HT-29 (cell line): ENCODE measurements at places on chromosomes 11 and 22.
A peak's percentile ranks its signal among the peaks of the same experiment; 100 is the strongest.

GRCh38 chr11:69892986-69893555 is 73.9 kb upstream of the FGF3 start:
- peak; percentile 94 for DNase-seq

DNA sequence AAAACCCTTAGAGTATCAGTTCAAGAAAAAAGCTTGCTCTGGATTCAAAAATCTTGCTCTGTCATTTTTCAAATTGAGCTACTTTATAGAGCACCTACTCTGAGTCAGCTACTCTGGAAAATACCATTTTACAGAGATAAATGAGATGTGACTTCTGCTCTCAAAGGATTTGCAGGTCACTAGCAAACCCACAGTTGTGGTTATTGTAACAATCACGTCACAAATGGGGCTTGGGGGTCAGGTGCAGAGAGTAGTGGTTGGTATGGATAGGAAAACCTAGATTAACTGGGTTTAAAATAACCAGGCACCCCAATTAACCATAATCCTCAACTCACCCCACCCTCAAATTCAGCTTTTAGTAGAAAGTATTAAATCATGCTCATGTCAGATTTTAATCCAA is 52.3 kb downstream of the MSANTD4 start:
- DNase-seq, result no peak

DNA sequence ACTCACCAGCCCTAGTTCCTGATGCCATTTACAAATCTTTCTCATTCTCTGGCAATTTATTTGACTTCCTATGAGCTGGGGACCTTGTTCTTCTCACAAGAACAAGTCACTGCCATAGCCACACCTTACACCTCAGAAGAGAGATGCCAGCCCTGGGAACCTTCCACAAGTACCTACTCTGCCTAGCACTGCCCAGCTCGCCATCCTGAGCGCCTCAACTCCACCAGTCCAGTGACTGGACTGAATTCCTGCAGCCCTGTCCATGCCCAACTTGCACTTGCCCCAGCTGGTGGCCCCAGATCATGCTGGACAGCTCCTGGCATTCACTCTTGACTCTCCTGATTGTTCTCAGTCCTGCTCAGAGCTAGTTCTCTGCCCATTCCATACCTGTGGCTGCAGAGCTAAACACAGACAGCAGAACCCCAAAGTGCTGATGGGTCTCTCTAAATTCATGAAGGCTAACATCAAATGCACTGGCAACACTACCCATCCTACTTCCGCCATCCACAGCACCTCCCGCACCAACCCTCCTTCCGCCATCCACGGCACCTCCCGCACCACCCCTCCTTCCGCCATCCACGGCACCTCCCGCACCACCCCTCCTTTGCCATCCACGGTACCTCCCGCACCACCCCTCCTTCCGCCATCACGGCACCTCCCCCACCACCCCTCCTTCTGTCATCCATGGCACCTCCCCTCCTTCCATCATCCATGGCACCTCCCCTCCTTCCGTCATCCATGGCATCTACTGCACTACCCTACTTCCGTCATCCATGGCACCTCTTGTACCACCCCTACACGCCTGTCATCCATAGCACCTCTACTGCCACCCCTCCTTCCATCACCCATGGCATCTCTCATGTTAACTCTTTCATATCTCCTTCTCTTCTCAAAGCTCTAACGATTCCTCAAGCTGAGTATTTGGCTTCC is 23.6 kb upstream of the SLC25A1 start:
- DNase-seq, result no peak

DNA sequence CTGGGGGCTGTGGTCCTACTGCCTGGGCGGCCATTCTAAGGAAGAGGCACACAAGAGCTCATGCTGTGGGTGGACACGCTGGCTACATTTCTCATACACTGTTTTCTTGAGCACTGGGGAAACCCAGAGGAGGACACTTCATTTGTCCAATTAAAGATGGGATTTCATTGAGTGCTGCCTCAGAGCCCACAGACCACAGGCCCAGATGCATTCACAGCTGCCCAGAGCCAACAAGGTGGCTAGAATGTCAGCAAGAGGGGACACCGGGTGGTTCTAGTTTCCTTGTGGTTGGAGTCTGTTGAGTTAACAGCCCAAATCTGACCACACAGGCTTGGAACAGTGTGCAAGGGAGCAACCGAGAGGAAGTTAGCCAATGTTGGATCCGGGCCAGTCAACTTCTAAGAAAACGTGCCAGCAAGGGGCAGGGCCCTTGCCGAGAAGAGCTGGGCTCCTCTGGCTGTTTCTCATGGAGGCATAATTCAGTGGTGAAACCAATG is 35.0 kb upstream of the SORL1 start:
- DNase-seq, result peak; percentile 91

DNA sequence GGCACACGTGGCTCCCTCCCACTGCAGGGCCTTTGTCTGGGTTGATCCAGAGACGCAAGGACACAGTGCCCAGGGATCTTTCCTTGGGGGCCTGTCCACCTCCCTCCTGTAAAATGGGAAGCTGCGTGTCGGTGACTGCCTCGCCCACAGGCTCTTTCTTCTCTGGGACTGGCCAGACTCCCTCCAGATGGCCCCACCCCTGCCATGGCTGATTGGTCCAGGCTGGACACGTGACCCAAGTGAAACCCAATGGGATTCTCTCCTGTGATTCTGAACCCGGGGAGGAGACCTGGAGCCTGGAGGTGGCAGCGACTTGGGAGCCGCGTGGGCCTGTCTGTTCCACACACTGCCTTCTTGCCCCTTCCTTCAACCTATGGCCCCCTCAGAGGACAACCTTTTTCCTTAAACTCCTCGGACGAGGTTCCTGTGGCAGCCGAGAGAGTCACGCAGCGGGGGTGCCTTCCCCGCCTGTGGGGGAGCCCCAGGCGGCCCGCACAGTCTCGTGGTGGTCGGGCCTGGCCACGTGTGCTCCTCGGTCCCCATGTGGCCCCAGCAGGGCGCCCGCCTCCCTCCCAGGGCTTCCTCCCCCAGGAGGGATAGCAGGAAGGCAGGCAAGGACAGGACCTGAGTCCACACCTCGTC is 12.4 kb upstream of the MPPED1 start:
- DNase-seq, result no peak

DNA sequence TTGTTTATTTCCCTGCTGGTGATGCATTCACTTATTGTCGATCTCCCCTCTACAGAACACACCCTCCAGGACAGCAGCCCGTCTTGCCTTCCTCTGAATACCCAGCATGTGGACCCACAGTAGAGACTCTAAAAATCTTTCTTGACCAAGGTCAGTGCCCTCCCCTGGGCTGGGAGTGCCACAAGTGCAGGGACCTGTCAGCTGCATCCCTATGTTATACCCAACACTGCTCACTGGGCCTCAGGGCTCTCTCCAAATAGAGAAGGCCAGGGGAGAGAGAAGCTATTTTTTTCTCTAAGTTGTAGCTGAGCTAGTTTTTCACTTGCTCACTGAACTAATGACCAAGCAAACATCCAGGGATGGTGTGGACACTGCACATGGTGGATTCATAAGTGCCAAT is 9.8 kb downstream of the KCNJ1 start:
- DNase-seq, result no peak

DNA sequence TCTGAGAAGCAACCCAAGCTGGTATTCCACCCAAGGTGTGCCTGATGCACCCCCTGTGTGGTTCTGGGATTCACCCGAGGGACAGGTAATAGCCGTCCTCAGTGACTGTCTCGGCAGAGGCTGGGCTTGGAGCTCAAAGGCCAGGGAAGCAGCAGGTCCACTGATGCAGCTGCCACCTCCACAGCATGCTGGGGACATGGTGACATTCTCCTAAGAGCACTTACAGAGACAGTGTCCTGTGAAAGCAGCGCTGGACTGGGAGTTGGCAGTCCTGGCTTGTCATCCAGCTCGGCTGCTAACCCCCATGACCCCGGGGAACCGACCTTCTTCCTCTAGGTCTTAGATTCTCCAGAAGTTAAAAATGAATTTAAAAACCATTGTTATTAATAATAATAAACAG is 72.8 kb downstream of the RPUSD4 start:
- no peak for DNase-seq

- no peak for DNase-seq
Observed at GRCh38 chr22:47188261-47189055, 426.0 kb downstream of the TBC1D22A start.
